ENCODE measurements at places on chromosomes 7 and 10.

DNA sequence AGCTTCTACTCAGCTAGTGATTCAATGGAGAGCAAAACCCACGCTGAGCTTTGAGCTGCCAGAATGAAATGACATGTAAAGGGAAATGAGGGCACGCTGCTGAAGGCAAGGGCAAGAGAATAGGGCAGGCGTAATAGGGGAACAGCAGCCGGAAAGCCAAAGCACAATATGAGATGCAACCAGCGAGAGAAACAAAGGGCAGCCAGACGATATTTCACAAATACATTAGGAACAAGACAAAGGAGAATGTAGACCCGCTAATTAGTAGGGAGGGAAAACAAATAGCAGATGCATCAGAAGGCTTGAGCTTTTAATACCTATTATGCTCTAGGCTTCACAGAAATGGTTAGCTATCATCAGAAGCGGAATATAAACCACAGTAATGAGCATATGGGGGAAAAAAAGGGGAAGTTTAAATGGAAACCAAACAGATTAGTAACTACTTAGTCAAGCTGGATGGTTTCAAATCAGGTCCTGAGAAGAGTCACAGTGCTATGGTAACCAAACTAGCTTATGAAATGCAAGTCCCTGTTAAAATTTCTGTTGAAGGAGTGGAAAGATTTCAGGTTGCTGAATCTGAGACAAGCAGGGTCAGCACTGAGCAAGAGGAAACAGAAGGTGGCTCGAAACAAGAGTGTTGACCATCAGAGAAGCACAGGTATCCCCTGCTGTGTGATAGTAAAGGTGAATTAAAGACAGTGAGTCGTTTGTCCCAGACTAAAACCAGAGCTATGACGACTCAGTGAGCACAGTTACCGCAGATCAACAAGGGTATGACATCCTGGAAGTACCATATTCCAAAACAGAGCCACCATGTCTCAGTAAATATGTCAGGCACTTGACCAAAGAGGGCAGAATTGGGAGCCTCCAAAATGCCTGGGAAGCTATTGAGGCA lies 496.9 kb upstream of the CELF2 start:
- no peak for DNase-seq

- DNase-seq, result no peak
Observed at GRCh38 chr10:70034232-70034631, 18.4 kb upstream of the MACROH2A2 start.

- DNase-seq, result no peak
Observed at GRCh38 chr10:132577350-132578003, 39.9 kb downstream of the INPP5A start.

- no peak for DNase-seq
Observed at GRCh38 chr7:155696747-155697146, 52.3 kb downstream of the RBM33 start.

DNA sequence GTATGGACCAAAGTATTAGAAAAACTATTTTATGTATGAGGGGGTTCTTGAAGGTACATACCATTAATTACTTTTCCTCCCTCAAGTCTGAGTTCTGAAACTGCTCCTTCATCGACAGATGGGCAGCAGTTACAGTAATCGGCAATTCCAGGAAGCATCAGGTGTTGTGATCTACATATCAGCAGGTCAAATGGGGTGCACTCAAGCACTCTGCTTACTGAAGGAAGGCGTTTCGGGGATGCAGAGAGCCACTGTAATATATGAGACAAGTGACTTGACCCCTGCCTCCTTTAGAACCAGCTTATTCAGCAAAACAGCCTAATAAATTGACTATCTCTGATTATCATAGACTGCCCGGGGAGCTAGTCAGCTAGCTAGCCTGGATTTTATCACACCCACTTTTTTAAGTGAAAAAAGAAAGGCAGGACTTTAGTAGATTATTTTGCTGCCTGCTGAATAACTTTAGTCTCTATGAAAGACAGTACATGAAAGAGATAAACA lies 4.2 kb downstream of the SMNDC1 start:
- no peak for DNase-seq

DNA sequence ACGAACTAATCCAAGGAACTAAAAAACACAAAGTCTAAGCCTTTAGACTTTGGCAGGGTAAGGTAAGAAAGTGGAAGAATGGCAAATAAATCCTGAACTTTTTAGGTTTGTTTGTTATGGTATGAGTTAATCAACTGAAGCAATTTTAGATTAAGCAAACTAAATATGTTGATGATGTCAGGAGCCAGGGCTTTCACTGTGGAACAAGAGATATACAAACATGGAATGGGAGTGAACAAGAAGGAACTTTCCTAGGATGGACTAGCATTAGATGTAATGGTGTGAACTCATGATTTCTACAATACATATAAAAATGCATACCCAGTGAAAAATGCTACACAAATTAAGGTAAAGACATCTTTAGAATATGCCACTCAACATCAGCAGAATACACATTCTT lies 35.8 kb downstream of the NT5C2 start:
- no peak for DNase-seq

DNA sequence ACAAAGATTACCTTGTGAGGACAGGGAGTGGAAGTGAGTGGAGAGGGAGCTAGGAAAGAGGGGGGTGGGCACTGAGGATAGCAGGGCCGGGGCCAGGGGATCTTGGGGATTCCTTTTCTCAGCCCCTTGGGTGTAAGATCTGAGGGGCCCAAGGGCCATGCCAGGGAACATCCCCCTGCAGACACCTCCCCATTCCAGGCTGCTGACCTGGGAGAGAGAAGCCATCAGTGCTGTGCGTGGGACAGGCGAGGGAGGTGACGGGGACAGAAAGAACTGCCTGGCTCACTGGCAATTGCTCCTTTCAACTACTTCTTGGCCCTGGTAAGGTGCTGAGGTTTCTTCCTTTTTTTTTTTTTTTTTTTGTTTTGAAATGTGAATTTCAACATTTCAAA lies 12.0 kb upstream of the BTBD16 start:
- DNase-seq, result no peak

- no peak for DNase-seq
Observed at GRCh38 chr10:22805304-22805703, 90.9 kb upstream of the PIP4K2A start.

- no peak for DNase-seq
Observed at GRCh38 chr7:127786184-127786583, 134.2 kb downstream of the SND1 start.

- DNase-seq, result no peak
Observed at GRCh38 chr10:91153508-91153907, 67.0 kb upstream of the PCGF5 start.

GRCh38 chr7:68610701-68611100 lies 987.6 kb upstream of the AUTS2 start:
- no peak for DNase-seq

DNA sequence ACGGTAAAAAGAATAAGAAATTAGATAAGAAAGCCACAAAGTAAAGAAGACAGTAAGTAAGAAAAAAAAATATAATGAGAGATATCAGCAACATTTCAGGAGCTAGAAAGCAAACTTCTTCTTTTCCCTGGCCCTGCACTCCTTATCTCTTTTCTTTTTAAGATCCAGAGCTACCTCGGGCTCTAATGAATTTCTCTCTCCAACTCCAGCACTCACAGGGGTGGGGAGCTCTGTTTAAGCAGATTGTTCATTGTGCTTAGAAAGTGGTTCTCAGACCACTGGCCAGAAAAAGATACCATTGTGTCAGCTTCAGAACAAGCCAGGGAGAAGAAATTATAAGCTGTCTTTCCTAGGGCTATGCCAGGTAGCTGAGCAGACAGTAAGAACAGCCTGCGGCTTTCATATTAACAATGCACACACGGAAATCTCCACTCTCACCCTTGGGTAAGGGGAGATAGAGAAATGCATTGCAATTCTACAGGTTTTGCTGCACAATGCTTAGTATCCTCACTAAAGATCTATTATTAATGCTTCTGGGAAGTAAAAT lies 19.3 kb downstream of the OR2F1 start:
- DNase-seq, result no peak

DNA sequence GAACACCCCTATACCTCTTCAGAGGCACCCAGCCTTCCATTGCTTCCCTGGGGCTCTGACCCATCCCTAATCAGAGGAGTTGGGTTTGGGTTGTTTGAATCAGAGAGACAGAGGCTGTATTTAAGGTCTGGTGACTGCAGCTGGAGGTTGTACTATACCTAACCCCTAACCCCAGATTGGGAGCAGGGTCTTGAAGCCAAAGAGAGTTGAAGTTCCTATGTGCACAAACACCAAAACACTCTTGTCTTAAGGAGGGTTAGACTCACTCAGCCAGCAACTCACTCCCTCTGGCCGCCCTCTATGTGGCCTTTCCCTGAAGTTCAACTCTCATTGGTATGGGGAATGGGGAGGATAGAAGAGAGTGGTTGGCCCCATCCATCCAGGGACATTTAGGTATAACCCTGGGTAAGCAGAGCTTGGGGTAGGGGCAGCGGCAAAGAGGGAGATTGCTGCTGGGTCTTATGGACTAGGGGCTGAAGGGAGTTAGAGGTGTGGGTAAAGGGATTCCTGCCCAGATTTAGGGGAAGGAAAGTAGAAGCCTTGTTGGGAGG lies 80.0 kb downstream of the PAX2 start:
- no peak for DNase-seq

GRCh38 chr10:121248266-121248665 lies 350.0 kb downstream of the FGFR2 start:
- DNase-seq, result no peak

DNA sequence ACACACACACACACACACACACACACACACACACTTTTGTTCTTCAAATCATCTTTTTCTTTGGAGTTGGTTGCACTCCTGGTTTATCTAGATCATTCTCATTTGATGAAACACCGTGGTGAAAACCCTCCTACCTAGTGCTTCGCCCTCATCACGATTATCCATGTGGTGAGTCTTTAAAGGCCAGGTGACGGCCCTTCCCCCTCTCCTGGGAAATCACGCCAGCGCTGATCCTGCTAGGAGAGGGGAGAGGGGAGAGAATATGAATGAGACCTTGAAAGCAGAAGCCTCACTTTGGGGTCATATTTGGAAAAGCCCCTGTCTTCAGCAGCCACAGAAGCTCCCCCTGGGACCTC lies 103.9 kb upstream of the LRRC4 start:
- DNase-seq, result no peak

- no peak for DNase-seq
Observed at GRCh38 chr10:58813573-58813972, 300.9 kb downstream of the BICC1 start.

DNA sequence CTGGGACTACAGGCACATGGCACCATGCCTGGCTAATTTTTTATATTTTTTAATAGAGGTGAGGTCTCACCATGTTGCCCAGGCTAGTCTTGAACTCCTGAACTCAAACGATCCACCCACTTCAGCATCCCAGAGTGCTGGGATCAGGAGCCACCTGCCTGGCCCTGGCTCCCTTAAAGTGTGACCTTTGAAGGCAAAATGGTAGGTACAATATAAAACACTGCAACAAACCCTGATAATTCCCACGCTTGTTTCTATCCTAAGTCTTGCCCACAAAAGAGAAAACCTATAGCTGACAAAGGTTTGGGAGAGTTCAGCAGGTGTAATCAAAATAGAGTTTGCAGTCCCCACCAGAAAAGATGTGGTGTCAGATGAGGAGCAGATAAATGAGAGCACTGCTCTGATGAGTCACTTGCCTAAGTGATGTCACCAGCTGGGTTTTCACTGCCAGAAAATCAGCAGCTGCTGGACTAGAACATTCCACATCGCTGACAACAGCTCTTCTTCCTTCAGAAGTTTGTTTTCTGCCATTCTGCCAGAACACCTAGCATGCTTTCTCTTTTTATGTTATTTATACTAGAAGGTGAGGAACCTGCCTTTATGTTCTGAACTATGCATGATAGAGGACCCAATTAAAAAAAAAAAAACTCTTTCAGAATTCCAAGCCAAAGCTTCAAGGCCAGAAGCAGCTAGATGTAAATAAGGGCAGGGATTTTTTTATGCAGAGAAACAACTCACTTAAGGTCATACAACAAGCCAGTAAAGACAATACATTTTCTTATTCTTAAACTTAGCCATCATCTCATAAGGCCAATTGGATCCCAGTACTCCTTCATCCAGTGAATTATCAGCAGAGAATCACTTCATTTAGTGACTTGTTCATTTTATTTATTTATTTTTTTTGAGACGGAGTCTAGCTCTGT lies 18.0 kb downstream of the PURB start:
- DNase-seq, result no peak

DNA sequence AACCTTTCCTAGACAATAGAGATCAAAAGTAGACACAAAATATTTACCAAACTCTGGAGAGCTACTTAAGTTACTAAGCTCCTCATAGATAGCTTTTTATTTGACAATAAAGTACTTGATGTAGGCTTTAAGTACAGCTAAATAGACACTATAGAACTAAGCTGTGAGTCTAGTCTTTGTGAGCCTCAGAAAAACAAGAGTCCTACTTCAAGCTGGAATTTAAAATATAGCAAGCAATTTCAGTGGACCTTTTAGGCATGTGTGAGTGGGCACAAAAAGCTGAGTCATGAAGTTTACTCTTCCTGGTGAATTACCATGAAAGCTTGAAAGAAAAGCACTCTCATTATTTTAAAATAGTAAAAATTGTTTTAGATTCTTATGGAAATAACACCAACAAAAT lies 76.1 kb downstream of the ADD3 start:
- no peak for DNase-seq

DNA sequence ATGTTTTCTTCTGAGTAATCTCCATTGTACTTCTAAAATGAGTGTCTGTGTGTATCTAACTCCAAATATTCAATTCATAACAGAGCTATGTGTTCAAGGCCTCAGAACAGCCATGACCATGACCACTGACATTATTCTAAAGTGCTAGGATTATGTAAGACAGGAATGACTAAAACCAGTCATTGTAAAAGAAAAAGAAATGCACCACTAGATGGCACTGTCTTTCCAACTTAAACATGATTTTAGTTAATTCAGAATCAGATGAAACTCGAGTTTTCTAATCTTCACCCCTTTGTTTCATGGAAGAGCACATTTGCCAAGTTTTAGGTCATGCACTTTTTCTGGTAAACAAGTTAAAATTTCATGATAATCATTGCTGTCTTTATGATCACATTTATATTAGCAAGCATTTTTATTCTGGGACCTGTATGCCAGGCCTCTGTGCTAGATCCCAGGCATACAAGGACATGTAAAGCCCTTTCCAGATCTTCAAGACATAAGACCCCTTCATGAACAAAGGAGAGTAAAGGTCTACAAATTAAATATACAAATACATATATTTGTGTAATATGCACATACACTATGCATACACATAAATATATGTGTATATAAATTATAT lies 26.1 kb upstream of the RSU1 start:
- DNase-seq, result no peak

Data from activated T-cell treated with anti-CD3 and anti-CD28 coated beads for 24 hours (primary cell).